ENCODE measurements at places on chromosomes 11 and 22.

GRCh38 chr11:79116600-79116999, 324.2 kb downstream of the TENM4 start:
- DNase-seq, result no peak

DNA sequence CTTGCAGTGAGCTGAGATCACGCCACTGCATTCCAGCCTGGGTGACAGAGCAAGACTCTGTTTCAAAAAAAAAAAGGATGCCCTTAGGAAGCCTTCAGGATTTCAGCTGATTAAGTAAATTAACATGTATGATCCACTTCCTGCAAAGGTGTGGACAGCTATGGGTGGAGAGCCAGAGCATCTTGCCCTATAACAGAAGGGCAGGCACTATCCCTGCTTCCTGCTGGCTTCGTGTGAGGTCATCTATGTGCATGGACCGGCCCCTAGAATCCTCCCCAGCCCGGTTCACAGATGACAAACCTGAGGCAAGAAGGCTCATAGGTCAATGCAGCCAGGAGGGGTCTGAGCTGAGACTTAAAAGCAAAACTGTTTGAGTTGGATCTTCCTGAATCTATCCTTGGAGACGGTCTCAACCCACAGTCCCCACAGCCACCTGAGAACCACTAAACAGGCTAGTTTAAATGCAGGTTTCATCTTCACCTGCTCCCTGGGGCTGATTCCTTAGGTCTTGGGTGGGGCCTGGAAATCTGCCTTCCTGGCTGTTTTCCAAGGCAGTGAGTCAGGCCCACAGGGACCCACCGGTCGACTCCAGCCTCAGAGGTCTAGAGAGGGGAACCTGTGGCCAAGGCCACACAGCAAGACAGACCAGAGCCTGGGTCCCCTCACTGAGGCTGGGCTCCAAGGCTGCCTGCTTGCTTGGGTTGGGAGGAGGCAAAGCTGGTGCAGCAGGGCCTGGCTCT, 55.2 kb upstream of the MPEG1 start:
- DNase-seq, result no peak

- DNase-seq, result no peak
Measured at GRCh38 chr11:6556139-6556949, 47.1 kb downstream of the RRP8 start.

DNA sequence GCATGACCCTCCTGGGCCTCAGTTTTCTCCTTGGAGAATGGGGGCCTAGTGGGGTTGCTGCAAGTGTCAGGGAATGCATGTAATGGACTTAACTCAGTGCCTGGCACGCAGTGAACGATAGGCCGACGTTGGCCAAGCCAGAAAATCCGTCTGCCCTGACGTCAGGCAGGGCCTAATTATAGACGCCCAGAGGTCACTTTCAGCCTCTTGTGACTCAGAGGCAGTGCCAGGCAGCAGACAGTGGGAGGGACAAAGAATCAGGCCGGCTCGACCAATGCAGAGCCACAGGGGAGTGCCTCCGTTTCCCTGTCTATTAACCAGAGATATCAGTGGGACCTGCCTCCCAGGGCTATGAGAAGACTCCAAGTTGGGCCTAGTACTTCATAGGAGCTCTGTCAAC, 115.0 kb downstream of the MN1 start:
- no peak for DNase-seq

GRCh38 chr22:39146256-39147101, 6.0 kb downstream of the CBX7 start:
- DNase-seq, result no peak

GRCh38 chr11:44305470-44306051, 4.4 kb downstream of the ALX4 start:
- no peak for DNase-seq

DNA sequence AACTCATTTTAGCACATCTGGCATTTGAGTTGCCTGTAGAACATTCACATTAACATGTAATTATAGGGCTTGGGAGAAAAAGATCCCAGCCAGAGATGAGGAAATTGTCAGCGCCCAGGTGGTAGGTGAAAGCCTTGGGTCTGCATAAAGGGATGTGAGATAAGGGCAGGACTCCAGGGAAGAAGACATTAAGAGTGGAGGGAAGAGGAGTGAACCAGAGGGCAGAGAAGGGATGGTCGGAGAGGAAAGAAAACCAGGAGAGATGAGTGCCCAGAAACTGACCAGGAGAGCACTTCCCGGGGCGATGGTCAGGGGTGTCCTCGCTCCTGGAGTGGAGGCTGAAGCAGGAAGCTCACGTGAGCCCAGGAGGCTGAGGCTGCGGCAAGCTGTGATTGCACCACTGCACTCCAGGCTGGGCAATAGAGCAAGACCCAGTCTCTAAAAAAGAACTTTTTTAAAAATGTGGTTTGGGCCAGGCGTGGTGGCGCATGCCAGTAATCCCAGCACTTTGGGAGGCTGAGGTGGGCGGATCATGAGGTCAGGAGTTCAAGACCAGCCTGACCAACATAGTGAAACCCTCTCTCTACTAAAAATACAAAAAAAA, 20.3 kb upstream of the DGKZ start:
- no peak for DNase-seq

GRCh38 chr11:118132385-118133151, 20.1 kb downstream of the SCN4B start:
- DNase-seq, result no peak

DNA sequence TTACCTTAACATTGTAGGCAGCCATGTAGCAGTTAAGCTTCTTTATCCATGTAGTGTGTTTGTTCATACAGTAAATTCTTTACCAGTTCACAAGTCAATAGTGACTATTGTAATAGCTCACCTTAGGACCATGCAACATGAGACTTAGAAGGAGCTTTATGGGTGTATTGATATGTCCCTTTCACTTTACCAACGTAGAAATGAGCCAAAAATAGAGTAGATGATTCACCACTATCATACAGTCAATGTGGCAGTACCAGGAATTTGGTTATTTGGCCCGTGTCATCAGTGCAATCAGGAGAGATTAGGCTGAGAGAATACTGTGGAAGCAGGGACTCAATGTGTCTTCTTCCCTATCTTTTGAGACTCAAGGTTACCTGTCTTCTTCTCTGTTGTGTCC, 4.7 kb downstream of the ZDHHC13 start:
- no peak for DNase-seq
